NCI-H2081 (cell line): ENCODE measurements at places on chromosomes 13 and 19.

GRCh38 chr13:38888309-38888708 is 102.3 kb downstream of the STOML3 start:
- DNase-seq, result no peak

DNA sequence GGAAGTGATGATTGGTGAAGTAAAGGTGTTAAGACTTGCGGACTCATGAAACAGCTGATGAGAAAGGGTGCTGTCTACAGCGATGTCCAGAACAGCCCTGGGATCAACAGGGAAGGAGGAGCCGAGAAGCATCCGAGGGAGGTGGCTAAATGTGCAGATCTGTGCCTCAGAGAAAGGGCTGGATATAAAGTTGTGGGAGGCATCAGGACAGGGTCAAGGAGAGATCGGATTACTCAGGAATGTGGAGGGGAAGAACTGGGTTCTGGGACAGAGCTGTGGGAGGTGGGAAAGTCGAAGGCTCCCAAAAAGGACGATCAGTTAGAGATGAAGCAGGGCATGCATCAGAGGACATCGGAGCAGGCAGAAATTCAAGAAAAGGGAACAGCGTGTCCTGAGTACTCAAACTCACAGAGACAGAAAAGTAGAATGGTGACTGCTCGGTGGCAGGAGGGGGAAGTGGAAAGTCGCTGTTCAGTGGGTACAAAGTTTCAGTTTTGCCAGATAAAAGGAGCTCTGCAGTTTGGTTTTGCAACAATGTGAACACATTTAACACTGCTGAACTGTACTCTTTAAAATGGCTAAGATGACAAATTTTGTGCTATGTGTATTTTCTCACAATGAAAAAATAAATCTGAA is 1.9 kb downstream of the SIGLEC14 start:
- DNase-seq, result no peak

GRCh38 chr13:25218019-25218418 is 45.9 kb upstream of the AMER2 start:
- DNase-seq, result no peak

DNA sequence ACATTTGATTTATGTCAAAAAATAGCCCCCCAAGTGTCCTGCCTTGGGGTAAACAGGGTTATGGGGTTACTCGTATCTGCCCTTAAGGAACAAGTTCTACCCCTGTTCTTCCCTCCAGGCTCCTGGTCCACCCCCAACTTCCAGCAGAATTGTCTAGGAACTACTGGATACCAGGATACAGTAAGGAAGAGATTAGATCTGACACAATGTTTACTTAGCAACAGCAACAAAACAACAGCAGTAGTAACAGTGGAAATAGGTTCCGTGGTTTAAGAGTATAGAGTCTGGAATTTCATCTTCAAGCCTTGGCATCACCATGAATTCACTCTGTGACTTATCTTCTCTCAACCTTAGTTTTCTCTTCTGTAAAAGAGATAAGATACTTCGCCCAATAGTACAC is 1.7 kb upstream of the FAM98C start:
- DNase-seq, result no peak

DNA sequence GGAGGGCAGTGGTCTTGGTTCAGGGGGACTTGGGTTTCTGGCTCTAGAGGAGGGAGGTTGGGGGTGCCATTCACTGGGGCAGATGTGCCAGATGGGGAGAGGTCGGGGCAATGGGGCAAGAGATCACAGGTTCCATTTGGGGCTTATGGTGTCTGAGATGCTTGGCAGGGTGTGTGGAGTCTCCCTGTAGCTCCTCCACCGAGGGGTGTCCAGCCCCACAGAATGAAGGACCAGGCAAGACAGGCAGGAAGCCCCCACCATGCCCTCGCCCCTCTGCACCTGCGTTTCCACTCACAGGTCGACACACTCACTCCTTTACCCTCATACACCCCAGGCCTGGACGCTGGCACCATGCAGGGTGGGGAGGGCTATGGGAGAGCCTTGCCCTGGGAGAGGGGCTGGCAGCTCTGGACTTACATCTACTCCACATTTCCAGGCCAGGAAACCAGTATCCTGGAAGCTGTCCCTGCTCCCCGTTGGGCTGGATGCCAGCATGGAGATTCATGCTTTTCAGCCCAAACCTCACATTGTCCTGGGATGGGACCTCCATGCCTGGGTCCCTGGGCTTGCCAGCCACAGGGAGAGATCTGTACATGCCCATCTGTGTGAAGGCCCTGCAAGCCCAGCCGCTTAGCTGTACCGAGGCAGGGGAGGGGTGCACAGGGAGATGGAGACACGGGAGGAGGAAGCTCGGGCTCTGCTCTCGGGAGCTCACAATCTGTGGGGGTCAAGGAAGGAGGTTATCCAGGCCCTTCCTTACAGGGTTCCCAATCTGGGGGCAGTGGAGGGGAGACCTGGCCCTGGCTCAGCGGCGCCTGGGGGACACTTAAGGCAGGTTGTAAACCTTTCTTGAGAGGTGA is 77.1 kb downstream of the CHST8 start:
- DNase-seq, result no peak

GRCh38 chr13:80341101-80341755 is at the start of gene SPRY2:
SPRY2 (minus strand) TSS chr13:80341126; CDS start chr13:80337705, 3,421 bp downstream.
- peak; percentile 92 for DNase-seq

GRCh38 chr13:101157261-101157660 is 259.0 kb downstream of the NALCN start:
- no peak for DNase-seq

GRCh38 chr19:22144394-22144793 is 52.4 kb downstream of the ZNF676 start:
- DNase-seq, result no peak

- no peak for DNase-seq
Observed at GRCh38 chr13:31111136-31111535, 50.6 kb downstream of the HSPH1 start.

DNA sequence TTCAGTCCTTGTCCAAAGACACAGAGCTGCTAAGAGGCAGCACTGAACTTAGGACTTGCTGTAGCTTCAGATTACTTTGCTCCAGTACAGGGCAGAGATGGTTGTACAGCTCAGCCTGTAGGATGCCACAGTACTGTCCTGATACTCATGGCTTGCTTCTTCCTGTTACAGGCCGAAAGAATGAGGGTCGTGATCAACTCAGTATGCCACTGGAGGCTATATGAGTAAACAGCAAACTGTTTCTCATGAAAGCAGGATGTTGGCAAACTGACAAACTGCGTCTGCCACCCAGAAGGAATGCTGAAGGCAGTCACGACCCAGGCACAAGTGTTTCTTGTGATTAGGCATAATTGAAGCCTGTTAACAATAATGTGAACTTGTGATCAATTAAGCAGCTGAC is 2.8 kb downstream of the ZNF749 start:
- no peak for DNase-seq

DNA sequence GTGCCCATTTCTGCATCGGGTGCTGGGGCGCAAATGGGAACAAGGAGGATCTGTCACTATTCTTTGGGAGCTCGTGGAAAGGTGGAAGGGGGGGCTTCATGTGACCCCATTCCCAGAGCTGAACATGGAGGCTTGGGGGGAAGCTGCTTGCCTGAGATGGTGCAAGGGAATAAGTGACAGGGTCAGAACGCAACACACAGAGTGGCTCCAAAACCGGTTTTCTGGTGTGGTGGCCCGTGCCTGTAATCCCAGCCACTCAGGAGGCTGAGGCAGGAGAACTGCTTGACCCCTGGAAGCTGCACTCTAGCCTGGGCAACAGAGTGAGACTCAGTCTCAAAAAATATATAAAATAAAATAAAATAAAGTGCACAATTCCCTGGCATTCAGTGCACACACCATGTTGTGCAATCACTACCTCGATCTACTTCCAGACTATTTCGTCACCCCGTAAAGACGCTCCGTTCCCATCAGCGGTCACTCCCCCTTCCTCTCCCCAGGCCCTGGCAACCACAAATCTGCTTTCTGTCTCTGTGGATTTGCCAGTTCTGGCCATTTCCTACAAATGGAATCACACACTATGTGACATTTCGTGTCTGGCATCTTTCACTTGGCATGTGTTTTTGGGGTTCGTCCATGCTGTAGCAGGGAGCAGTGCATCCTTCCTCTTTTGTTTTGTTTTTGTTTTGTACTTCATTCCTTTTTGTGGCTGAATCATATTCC is 18.2 kb upstream of the COMP start:
- no peak for DNase-seq

- DNase-seq, result peak; percentile 36
Observed at GRCh38 chr19:48396824-48397176, 3.3 kb downstream of the GRIN2D start.

DNA sequence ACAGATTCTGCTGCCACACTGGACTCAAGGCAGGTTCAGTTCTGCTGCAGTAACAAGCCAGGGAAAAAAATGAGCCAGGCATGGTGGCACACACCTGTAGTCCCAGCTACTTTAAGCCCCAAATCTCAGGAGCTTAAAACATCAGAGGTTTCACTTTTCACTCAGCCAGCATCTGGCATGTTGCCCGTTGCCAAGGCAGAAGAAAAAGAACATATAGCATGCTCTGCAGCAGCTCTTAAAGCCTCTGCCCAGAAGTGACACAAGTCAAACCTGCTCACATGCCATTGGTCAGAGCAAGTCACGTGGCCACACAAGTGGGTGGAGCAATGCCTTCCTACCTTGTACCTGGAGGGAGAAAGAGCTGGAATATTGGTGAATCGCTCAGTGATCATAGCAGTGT is 14.7 kb upstream of the ADGRE5 start:
- peak; percentile 62 for DNase-seq

DNA sequence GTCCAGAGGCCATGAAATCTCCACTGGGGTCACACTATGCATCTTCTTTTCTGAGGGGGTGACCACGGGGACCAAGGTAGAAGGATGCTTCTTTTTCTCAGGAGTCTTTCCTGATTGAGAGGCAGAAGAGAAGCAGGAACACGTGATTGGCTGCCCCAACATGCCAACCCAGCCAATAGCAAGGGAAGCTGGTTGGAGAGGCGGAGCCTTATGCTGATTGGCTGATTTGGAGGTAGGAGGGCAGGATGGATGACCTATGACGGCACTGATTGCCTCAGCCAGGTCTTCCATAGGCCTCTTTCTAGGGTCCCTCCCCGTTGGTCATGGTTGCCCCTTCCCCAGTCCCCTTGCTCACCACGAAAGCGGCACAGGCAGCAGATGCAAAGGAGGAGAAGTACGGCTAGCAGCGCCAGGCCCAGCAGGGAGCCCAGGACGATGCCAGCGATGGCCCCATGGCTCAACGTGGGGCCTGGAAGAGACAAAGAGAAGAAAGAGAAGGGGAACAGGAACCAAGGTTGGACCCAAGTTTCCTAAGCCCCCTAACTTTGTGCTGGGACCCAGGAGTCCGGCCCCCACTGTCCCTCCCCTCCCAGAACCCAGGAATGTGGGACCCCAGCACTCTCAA is 8.0 kb downstream of the VSIG10L start:
- no peak for DNase-seq

DNA sequence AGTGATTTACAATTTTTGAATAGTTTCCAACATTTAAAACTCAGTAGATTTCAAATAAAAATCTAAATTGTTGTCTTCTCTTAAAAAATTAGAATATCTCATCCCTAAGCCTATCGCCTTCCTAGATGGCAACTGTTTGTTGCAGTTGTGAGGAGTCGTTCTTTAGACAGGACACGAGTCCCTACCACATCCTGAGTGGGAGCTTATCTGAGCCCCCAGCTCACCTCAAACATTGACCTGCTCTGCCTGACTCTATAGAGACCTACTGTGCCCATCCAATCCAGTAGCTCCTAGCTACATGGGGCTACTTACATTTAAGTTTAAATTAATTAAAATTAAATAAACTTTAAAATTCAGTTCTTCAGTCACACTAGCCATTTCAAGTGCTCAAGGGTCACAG is 434.7 kb downstream of the FOXO1 start:
- no peak for DNase-seq

DNA sequence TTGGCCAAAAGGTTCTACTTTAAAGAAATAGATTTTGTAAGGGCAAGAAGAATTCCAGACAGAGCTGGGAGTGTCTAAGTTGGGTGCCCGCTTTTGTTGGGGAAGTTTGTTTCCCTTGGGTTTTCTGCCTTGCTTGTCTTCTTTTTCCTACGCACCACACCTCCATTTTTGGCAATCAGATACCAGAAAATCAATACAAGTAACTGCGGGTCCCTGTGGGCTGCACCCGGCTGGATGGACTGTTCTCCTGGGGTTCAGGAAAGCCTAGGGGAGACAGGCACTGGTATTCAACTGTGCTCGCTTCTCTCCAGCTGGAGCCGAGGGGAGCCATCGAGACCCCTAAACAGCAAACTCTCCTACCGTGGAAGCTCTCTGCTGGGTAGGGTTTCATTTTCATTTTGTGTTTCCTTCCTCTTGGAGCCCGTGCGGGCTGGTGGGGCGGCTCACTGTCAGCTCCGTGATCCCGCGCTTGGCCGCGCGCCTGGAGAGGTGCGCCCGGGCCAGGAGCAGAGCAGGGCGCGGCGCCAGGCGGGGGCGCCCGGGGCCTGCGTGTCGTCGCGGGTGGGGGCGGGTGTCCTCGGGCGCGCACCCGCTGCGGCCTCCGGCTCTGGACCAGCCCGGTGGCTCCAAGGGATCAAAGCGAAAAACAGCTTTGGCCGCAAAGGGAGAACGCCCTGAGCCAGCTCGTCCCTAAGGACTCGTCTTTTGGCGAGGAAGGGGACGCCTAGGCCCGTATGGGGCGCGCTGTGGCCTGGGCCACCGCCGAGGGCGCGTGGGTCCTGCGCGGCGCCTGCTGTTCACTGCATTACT is 347.2 kb downstream of the ZNF536 start:
- no peak for DNase-seq

- peak; percentile 47 for DNase-seq
Observed at GRCh38 chr19:56076498-56076897, 44.6 kb downstream of the ZNF787 start.

DNA sequence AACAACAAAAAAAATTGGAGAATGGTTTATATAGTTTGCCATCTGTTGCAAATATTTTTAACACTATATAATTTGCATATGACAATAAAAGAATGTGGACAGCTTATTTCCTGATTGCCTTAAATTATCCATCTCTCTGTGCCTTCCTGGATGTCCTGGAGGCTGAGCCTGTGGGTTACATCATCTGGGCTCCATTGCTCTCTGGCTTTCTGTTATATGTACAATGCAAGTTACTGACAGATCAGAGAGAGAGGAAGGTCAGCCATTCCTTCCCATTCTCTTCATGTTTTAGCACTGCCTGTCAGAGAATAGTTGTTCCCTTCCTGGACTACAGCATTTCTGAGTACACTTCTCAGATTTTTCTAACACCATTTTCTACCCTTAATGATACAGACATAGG is 758.3 kb upstream of the PCDH20 start:
- no peak for DNase-seq
